ENCODE measurements at places on chromosomes 11 and 22.

DNA sequence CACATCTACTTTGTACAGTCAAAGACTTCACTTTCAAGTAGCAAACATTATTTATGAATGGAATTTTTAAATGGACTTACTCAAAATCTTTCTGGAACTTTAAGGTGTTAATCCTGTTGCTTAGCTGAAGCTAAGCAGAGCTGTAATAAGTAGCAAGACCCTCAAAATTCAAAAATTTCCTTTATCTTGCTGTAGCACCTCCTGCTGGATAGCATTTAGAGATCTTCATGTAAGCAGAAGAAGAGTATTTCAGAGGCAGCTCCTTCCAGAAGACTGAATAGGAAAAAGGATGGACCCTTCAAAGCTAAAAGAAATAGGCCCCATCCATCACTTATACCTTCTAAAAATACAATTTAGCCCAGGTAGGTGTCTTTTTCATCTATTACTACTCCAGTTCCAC, 3.4 kb downstream of the PHF21A start:
- no peak for DNase-seq

DNA sequence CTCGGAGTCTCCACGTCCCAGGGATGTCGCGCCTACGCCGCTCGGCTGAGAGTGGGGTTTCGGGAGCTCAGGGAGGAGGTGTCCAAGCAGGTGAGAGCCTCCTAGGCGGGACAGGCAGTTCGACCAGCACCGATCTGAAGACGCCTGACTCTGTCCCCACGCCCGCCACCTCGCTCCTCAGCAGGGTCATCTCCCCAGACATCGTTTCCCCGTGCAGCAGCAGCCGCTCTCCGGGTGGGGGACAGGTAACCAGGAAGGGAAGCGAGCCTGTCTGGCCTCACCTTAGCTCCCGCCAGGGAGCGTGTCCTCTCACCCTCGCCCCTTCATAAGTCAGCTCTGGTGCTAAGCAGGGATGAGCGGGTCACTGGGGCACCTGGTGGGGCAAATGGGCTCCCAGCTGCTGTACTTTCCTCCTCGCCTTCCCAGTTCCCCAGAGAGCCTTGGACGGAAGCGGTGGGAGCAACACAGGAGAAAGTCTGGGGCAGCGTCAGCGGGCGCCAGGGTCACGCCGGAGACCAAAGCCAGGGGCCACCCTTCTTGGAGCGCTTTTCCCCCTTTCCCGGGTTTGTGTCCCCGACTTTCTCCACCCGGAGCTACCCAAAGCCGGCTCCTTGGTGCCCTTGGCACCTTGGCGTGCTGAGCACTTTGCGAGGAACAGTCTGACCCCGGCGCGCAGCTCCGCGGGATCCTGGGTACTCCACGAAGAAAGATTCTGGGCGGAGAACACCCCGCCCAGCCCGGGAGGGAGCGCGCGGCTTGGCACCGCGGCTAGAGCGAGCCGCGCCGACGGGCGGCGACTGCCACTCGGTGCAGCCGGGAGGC, 1.6 kb downstream of the SPON1 start:
- DNase-seq = no peak

DNA sequence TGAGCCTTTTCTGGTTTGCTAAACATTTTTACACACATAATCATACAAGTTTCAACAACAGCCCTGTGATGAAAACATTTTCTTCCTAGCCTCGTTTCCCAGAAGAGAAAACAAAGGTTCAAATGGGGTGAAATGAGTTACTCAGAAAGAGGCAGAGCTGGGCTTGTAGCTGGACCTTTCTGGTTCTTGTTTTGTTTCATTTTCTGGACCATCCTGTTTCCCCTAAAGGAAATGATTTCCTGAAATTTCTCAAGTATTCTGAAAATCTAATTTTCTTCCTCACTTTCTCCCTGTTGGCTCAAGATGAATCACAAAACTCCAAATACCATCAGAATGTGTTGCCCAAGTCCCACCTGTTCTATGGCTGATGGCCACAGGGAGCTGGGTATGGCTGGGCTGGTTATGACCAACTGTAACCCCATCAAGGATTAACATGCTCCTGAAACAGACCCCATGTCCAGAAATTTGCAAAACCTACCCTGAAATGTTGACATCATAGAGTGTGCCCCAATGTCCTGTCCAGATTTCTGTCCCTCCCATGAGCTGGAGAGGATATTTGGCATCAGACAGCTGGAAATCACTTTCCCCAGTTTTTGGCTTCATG, 6.7 kb upstream of the APOL4 start:
- DNase-seq = no peak

- no peak for DNase-seq
Measured at GRCh38 chr11:104602643-104603042, 295.6 kb downstream of the CASP12 start.

DNA sequence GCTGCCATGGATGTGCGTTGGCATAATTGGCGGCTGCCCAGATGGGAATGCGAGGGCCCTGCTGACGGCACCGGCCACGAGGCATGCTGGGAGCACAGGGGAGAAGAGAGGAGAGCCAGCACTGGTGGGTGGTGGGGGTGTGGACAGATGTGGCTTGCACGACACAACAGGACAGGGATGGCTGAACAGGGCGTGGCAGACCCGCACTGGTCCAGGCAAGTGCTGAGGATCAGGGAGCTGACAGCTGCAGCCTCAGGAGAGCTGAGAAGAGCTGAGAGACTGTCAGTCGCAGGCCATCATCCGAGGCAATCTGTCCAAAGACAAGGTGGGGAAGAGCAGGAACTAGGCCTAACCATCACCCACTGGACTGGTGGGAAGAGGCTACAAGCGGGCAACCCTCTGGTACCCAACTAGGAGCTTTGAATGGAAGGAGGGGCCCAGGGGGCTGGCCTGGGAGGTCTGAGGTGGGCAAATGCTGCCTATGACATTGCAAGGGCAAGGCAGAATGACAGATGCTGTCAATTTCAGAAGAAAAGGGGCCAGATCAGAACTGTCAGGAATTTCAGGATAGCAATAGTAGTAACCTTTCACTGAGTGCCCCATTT, 2.4 kb downstream of the GNB1L start:
- DNase-seq = no peak

GRCh38 chr11:126188332-126189108, 22.9 kb downstream of the RPUSD4 start:
- no peak for DNase-seq

- DNase-seq = no peak
Measured at GRCh38 chr11:74182635-74183034, 11.5 kb downstream of the PPME1 start.

- DNase-seq = no peak
Measured at GRCh38 chr11:65880844-65881421, 1.3 kb downstream of the CTSW start.

GRCh38 chr11:10580623-10581022, 12.2 kb upstream of the LYVE1 start:
- no peak for DNase-seq

DNA sequence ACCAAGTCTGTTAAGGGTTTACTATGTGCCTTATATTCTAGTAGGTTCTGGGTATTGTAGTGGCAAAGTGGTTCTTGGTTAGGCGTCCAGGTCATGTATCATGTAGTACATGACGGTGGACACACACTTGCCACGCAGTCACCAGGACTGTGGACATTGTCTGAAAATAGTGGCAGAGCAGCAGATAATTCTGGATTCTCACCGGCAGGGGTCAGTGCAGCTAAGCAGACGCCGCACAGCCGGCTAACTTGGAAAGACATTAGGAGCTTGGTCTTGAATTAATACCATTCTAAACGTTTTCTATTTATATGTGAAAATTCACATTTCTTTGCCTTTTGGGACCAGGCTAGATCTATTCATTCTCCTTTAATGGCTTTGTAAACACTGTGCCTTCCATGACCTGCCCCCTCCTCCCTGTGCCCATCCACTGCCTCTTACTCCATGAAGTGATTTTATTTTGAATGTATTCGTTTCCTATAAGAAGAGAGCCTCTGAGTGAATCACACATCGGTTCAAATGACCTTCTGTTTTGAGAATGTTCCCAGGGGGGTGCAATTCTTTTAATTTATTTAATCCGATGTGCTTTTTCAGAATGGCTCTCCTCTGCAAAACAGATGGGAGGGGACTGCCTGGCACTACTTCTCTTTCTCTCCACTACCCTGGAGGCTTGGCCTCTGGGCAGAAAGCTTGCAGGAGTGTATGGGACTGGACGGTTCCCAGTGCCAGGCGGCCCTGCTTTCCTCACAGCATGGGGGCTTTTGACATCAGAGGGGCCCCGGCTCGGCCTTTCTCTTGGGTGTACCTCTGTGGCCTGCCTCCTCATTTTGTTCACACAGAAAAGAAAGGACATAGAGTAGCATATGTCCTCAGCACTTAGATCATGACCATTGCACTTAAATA, 378.0 kb downstream of the NTM start:
- peak; percentile 52 for DNase-seq

DNA sequence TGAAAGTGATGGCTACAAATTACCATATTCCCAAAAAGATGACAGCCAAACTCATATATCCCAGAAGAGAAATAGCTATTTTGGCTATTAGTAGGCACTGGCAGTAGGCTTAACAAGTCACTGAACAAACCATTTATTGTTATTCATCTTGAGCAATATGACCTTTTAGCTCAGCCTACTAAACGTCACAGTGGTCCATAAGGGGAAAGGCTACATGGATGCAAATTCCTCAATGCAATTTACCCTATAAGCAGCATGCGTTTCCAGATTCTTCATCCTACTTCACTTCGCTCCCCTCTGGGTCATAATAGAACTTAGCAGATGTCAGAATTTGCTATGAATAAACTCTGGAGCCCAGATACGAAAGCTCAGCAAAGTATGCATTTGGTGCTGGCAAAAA, 114.0 kb downstream of the SIK3 start:
- DNase-seq = no peak

DNA sequence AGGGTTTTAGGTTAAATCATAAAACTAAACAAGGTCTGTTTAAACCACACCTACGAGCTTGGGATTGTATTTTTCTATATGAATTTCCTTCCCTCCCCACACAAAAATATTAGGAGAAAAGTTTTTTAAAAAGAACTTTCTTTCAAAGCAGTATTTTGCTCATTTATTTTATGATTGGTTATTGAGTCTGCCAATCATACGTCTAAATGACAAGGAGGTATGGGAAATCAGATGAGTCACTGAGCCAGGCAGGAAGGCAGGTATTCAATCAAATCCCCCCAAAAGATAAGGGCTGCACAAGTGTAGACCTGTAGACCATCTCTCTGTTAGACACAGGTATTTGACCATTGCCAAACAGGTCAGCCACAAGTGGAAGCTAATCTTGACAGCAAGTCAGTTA, 440.1 kb upstream of the CCDC90B start:
- no peak for DNase-seq

DNA sequence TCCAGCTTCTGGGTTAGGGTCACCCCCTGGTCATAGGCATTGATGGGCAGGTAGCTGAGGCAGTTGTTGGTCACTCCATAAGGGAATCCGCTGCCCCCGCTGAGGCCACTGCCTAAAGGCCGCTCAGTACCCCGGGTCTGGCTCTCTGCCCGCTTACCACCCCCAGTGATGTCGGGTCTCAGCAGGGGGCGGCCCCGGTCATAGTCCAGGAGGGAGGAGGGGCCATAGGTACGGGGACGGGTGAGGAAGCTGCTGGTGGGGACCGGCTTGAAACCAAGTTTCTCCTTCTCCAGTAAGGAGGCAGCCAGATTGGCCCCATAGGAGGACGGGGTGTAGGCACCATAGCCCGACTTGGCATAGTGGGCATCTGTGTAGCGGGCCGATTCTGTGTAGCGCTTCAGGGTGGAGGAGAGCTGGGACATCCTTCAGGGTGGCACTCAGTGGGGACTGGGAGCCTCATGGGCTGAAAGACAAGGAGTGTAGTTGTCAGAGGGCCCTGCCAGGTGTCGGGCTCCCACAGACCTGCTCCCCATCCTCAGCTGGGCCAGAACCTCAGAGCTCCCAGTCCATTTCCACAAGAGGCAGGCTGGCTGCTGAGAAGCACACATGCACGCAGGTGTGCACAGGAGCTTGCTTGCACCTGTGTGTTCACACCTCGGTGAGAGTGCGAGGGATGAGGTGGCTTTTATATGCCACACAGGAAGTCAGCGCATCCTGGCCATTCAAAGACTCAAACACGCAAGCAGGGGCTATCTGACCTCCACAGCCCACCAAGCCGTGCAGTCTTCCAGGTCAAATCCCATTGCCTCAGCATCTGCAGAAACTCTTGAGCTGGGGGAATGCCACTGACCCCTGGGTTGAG, 8.2 kb downstream of the USP2 start:
- DNase-seq = no peak

GRCh38 chr22:42879371-42880021, 22.4 kb upstream of the ARFGAP3 start:
- DNase-seq = no peak

DNA sequence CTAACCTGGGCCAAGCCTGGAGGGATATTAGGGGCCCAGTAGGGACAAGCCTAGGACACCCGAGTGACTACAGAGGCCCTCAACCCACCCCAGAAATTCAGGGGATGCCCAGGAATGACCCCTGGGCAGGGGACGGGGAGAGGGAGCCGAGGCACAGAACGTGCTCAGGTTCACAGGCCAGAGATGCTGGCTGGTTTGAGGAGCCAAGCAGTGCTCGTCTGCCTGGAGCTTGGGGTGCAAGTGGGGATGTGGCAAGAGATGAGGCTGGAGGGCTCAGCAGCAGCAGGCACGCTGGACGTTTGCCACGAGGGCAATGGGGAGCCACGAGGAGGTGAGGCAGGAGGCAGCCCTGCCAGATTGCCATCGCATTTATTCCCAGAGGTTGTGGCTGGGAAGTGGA, 34.0 kb upstream of the EMID1 start:
- no peak for DNase-seq

DNA sequence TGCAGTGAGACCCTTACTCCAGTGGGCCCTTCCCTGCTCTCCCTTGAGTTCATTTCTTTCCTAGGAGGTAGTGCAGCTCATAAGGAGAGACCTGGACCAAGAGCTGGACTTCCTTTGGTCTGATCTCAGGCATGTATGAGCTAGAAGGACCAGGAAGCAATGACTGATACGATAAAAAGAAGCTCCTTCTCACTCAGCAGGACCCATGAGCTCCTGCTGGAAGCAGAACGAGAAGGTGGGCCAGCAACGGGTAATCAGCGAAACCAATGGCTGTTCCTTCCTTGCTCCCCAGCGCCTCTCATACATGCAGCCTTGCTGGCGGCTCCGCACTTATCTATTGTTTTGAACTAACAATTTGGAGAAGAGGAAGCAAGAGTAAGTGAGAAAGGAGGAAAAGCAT, 56.8 kb downstream of the RPUSD4 start:
- no peak for DNase-seq

GRCh38 chr11:68446046-68446725, 14.4 kb upstream of the PPP6R3 start:
- no peak for DNase-seq

DNA sequence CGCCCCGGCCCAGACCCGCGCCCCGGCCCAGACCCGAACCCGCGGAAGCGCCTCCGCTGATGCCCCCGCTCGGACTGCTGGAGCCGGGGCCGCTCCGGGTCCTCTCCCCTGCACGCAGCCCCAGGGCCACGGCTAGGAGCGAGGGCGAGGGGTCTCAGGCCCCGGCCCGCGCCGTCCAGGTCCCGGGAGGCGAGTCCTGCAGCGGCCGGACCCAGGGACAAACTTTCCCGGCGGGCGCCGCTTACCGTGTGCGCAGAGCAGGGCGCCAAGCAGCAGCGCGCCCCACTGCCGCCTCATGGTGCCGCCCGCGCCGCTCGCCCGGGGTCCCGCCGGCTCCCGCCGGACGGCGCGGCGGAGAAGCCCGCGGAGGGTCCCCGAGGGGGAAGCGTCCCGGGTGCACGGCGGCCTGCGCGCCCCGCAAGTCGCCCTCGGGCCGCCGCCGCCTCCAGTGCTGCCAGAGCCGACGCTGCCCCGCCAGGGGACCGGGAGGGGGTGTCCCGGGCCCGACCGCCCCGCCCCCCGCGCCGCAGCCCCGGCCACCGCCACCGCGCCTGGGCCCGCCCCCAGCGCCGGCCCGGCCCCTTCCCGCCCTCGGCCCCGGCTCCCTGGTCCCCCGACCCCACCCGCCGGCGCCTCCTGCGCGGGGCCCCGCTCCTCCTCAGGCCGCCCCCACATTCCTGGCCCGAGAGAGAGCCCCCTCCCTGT, at the start of gene LRP4:
LRP4 (minus strand) TSS at position 468 of the 705 bp plus-strand sequence; CDS start at position 297, 171 bp downstream.
- DNase-seq = no peak
